Activated CD8-positive, alpha-beta memory T cell treated with anti-CD3 and anti-CD28 coated beads, Interleukin-2, amount 10 ng/mL, durations not matched to agents 7 days and 5 days (primary cell): ENCODE measurements at places on chromosomes 12 and 14. TPM values are rescaled to one million over a fixed set of nuclear protein-coding genes. Genes with fewer than 3 reads are reported as not detected.

GRCh38 chr12:636632-637031, 26.6 kb downstream of the NINJ2 start:
- no peak for DNase-seq

- no peak for DNase-seq
These were observed 131.8 kb upstream of the CPSF6 start for GRCh38 chr12:69107541-69107940.

- no peak for DNase-seq
These were observed 49.9 kb downstream of the ESR2 start for GRCh38 chr14:64244279-64244678.

GRCh38 chr12:13197526-13198143, 1.1 kb downstream of the EMP1 start:
- no peak for DNase-seq

- no peak for DNase-seq
These were observed 14.3 kb downstream of the SYT1 start for GRCh38 chr12:78878866-78879265.

TAS2R20 gene
- total RNA-seq, result 2.0 TPM

DNA sequence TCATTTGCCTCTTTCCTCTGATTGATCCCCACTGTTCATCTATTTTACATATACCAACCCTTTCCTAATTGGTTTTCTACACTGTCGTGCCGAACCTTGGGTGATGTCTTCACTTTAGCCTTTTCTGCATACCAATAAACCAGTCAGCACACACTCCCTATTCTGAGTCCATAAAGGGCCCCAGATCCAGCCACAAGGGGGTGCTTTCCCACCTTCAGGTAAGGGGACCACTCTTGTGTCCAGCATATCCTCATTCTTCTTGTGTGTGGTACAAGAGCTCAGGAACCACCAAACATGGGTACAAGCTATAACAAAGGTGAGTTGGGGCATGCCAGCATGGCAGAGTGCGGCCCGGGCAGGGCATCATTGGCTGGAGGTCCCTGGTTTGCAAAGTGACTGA, 859.8 kb downstream of the FSCB start:
- DNase-seq, result no peak

- peak; percentile 38 for DNase-seq
These were observed 62.3 kb downstream of the BEGAIN start for GRCh38 chr14:100524933-100525243.

GRCh38 chr14:71467361-71467811, 464.8 kb upstream of the RGS6 start:
- DNase-seq, result no peak

- no peak for DNase-seq
These were observed 184.2 kb downstream of the TMTC2 start for GRCh38 chr12:82870771-82871377.

- no peak for DNase-seq
These were observed 217.4 kb upstream of the PWP1 start for GRCh38 chr12:107468182-107468581.

DNA sequence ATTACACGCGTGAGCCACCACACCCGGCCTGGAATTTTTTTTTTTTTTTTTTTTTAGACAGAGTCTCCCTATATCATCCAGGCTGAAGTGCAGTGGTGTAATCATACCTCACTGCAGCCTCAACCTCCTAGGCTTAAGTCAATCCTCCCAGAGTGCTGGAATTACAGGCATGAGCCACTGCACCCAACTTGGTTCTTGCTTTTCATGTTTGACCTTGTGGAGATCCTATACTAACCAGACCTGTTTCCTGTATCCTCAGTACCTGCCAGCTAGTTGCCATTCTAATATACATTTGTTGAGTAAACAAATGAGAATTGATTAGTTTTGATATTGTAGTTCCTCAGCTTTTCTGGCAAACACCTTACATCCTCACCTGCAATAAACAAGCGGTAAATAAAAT, 3.2 kb upstream of the VSIG10 start:
- no peak for DNase-seq

DNA sequence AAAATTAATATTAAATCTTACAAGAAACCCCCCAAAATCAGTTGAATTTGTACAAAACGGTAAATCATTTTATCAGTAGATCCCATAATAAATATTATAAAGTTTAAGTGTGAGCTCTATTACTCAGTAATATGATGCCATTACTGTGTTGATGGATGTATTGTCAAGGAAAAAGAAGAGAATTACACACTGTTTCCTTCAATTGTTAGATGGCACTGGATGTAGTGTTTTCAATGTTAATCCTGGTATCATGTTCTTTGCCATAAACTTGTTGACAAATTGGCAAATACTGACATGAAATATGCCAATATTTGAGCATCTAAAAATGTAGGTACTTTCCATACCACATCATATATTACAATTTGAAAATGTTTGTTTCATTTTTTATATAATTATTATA, 101.6 kb downstream of the NTS start:
- DNase-seq, result no peak

- no peak for DNase-seq
These were observed 93.1 kb downstream of the ADCK1 start for GRCh38 chr14:77892890-77893484.

PLEK2 gene
- total RNA-seq, result not detected

DNA sequence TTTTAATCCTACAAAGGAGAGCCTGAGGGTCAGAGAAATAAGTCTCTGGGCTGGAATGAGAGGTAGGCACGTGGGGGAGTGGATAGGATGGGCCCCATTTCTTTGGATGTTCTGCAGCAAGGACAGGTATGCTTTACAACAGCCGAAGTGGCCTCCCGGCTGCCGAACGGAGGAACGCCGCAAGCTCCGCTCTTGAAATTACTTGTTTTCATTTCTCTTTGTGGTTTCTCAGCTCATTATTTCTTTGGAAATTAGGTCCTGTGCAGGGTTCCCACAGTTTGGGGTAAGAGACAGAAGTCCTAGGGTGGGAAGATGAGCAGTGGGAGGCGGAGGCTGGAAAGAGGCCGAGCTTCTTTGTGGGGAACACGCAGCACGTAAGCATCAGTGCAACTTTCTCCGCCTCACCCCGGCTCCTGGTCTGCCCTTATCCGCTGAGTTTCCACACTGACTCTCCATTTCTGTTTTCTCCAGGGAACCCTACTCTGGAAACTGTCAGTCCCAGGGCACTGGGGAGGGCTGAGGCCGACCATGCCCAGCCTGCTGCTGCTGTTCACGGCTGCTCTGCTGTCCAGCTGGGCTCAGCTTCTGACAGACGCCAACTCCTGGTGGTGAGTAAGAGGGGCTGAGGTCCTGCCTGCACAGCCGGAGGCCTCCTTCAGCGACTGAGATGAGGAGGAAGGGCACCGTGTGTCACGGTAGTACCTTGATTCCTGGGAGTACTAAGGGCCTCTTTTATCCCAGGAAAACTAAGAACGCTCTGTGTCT, 2.0 kb downstream of the WNT5B start:
- DNase-seq, result no peak

DNA sequence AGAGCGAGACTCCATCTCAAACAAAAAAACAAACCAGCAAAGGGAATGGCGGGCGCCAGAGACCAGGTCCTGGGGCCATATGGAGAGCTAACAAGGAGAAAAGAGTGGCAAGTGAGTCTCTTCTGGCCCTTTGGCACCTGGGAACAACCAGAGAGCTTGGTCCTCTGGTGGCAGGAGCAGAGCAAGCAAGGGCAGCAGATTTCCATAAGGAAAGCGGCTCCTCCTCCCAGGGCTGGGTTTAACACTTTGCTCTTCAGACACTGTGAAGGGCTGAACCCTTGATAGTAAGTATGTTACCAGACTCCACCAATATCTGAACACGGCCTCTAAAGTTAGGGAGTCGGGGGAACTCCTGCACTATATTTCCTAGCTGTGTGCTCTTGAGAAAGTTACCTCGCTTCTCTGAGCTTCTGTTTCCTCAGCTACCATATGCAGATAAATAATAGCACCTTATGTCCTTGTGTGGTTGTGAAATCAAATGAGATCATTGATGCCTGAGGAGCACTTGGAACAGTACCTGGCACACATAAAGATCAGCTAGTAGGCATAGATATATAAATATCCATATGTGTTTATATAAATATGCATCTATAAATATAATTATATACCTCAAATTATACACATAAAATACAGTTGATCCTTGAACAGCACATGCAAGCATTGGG, 33.4 kb upstream of the PLEKHG6 start:
- DNase-seq, result no peak

DNA sequence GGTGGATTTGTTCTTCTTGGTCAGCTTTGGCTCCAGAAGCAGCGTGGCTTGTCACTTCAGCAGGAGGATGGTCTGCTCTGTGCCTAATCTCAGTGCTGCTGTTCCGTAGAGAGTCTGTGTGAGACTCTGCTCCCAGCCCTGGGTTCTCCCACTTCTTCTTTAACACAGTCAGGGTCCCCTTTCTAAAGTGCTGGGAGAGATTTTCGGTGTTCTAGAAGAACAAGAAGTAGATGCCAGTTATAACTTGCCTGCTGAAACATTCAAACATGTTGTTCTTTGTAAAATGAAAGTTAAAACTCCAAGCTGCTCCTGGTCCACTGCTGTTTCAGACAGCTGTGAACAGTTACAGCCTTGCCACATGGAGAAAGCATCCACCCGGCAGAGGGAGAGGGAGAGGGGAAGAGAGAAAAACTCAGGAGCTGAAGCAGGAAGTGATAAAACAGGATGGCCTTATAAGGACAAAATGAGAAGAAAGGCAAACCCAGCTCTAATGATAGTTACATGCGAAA, 55.2 kb upstream of the CERS5 start:
- DNase-seq, result peak; percentile 54

ADGRD1 gene
- total RNA-seq, result 2.2 TPM

BDKRB2 gene
- total RNA-seq, result not detected

DNA sequence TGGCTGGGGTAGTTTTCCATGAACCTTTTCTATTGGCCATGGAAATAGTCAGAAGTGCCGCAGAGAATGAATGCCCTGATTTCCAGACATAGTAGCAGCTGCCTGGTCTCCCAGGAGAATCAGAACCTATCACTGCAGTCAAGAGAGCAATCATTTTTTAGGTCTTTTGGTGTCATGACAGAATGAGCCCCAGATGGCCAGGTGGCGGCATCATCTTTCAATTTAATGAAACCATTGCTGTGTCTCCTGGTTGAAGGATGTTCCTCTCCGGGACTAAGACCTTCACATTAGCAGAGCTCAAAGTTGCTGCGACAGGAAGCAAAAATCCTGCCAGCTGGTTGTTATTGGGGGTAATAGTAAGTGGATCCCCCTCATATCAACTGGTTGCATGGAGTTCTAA, 18.8 kb downstream of the TNFAIP2 start:
- no peak for DNase-seq

PMCH gene
- total RNA-seq, result 0.53 TPM

GRCh38 chr12:19369691-19370148, 69.6 kb upstream of the AEBP2 start:
- DNase-seq, result no peak

RNFT2 gene
- total RNA-seq, result 8.9 TPM

DNA sequence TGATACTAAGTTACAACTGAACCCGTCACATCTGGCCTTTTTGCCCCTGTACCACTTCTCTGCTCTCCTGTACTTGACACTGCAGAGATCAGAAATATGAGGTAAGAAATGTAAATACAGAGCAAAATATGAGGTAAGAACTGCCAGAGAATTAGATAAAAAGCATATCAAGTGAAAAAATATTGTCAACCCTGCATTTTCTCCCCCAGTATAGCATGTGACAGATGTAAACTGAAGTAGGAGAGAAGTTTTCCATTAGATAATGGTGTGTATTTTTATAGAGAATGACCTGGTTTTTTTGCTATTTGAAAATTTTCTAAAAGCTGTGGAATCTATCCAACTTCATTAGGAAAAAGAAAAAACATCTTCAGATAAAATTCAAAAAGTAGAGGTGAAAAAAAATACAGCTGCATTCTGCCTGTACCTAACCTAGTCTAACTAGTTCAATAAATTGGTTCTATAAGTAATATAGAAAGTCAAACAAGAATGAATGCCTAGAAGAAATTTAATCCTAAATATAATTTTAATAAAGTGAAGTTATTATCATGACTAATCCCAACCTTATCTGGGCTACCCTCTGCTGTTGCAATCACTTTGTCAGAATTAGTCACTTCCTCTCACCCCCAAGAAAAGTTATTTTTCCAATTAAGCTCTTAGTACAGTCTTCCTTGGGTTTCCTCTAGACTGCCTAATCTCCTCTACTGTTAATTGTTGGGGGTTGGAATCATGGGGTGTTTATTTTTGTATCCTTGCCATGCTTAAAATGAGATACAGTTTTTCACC, 210.0 kb downstream of the RASSF9 start:
- DNase-seq, result no peak

DNA sequence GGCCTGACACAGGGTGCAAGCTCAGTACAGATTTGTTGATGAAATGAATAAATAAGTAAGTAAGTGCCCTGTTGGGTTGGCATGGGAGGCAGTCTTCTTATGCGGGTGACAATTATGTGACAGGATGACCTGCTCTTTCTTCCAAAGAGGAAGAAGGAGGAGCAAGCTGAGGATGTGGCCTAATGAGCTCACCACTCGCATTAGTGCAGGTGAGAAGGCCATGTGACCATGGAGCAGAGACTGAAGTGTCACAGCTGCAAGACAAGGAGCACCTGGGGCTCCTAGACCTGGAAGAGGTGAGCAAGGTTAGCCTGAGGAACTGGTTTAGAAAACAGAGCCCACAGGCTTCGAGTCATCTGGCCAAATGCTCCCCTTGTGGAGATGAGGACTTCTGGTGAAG, 34.9 kb downstream of the LRTM2 start:
- DNase-seq, result no peak

DNA sequence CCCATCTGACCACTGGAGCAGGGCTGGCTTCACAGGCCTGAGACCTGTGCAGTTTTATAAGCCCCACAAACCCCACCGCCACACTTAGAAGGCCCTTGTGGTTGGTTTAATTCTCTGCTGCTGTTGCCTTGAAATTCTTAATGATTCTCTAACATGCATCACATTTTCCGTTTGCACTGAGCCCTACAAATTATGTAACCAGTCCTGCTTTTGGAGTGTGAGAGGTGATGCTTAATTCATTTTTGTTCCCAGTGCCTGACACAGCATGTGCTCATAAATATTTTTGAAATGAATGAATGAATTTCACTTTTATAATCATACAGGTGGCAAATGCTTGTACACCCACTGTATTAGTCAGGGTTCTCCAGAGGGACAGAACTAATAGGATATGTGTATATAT, 52.8 kb upstream of the PLXNC1 start:
- no peak for DNase-seq

DNA sequence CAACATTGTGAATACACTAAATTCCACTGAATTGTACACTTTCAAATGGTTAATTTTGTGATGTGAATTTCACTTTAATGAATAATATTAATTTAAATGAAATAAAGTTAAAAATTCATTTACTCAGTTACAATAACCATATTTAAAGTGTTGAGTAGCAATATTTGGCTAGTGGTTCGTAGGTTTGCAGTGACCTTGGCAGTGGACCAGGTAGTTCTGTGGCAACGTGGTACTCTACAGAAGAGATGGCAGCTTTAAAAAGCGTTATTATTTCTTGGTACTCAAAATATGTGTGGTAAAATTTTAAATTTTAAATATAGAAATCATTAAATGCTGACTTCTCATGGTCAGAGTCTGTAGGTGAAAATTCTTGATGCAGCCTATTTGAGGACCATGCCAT, 51.6 kb downstream of the AEBP2 start:
- no peak for DNase-seq

PIWIL1 gene
- not detected for total RNA-seq

CCDC175 gene
- total RNA-seq, result not detected
